ENCODE measurements at places on chromosomes 1 and 21. TPM values are rescaled to one million over a fixed set of nuclear protein-coding genes. Genes with fewer than 3 reads are reported as not detected.

The CR1 gene
- total RNA-seq = 17.8 TPM

DNA sequence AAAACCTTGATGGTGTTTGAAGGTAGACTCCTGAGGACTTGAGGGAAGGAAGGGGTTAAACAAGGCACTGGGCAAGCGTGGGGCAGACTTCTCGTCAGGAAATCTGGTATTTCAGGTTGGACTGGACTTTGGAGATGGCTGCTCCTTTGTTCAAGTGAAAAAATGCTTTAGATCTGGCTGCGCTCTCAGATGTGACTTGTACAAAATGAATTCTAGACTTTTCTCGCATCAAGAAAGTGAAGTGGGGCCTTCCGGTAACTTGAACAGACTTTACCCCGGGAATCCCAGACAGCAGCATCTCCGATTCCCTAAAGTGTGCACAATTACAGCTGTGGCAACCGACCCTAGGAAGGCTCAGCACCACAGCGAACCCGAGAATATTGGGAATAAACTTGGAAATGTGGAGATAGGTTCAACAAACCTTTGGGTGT lies 44.3 kb upstream of the ERRFI1 start:
- DNase-seq = no peak

DNA sequence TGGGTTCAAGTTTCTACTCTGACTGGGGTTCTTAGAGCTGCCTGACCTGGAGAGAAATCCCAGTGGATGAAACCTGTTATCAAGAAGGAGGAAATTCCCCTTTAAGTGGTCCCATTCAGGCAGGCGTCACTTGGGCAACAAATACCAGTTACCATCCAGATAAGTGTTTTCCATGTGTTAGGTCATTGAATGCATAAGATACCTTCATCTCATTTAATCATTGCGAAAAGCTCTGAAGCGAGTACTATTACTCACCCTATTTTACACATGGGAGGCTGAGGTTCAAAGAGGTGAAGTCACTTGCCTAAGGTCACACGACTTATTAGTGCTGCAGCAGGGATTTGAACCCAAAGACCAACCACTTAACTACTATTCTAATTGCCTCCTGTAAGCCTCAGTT lies 45.5 kb upstream of the RPL11 start:
- no peak for DNase-seq

The ANGPTL3 gene
- 0.18 TPM for total RNA-seq

DNA sequence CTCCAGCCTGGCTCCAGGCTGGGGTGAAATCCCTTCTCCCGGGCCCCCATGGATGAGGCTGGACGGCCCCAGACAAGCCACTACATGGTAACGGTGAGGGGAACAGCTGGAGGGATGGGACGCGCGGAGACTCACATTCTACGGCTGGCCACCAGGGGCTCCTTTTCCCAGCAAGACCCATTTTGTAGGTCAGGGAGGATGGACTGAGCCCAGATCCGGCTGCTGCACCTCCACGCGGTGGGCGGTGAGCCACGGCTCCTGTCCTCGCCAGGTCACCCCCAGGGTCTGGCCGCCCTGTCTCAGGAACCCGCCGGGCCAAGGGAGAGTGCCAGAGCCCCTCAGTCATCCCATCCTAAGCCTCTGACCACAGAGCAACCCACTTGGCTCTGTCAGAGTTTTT lies 75.0 kb upstream of the ACTRT2 start:
- DNase-seq = no peak

The EFHD2 gene
- 90.3 TPM for total RNA-seq

The CD1D gene
- 1.3 TPM for total RNA-seq

DNA sequence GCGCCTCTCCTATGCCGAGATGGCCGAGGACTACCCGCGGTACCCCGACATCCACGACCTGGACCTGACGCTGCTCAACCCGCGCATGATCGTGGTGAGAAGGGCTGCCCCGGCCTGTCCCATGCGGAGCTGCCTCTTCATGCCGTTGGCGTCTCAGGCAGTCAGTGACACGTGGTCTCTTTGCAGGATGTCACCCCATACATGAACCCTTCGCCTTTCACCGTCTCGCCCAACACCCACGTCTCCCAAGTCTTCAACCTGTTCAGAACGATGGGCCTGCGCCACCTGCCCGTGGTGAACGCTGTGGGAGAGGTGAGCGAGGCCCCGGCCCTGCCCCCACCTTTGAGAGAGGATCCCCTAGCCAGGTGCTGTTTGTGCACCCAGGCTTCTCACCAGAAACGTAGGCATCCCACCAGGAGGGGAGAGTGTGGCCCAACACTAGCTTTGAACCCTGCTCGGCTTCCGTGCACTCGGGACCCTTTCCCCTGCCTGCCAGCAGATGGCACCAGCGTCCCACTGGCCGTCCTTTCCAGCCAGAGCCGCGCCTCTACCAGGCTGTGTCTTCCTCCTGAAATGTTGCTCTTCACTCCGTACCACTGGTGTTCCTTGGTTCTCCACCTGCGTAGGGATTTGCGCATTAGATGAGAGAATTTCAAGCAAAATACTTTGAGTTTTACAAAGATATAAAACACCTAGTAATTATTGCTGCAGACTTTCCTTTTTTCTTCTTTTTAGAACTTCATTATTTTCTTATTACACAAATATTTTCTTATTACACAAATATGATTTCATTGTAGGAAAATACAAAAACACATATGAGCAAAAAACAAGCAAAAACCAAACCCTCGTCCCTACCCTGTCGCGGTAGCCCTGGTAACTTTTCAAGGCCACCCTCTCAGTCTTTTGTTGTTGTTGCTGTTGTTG lies 9.0 kb downstream of the NPPA start:
- peak; percentile 88 for DNase-seq

DNA sequence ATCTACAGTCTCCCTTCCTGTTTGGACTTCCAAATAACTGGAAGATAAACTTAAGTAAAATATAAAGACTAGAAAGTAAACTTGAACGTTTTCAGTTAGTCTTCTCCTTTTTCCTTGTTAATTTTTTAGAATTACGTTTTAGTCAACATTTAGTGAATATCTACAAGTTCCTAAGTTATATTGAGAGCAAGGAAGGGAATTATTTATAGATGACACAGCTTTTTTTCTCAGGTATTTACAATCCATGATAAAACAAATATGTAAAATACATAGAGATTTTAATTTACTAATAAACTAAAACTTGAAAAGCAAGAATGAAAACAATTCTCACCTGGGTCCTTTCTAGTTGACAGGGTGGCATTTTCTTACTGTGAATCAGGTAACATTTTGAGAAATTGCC lies 89.5 kb downstream of the CLEC20A start:
- no peak for DNase-seq

The TTC34 gene
- total RNA-seq = 1.1 TPM

DNA sequence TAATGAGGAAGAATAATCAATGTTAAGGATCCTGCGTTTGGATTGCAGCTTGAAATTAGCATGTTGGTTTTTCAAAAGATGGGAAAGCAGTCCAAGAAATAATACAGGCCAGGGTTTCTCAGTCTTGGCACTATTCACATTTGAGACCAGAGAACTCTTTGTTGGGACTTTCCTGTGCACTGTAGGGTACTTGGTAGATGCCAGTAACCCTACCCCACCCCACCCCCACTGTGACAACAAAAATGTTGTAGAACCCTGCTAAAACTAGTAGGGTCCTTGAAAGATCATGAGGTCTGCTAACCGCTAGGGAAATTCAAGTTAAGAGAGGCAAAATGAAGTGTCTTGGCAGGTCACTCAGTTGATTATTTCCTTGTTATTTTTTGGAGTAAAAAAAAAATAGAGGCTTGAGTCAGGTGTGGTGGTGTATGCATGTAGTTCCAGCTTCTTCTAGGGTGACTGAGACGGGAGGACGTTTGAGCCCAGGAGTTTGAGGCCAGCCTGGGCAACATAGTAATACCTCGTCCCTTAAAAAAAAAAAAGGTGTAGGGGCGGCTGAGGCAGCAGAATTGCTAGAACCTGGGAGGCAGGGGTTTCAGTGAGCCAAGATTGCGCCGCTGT lies 53.3 kb downstream of the SPEN start:
- DNase-seq = no peak

The NUAK2 gene
- 9.9 TPM for total RNA-seq

GRCh38 chr1:110856410-110856809 lies 16.5 kb upstream of the CD53 start:
- DNase-seq = no peak
